Epithelial cell of proximal tubule (primary cell): ENCODE measurements at places on chromosomes 2 and 18. TPM values are rescaled to one million over a fixed set of nuclear protein-coding genes. Genes with fewer than 3 reads are reported as not detected.

GRCh38 chr2:54077088-54077900 lies 38.1 kb upstream of the ACYP2 start:
- DNase-seq = no peak

DNA sequence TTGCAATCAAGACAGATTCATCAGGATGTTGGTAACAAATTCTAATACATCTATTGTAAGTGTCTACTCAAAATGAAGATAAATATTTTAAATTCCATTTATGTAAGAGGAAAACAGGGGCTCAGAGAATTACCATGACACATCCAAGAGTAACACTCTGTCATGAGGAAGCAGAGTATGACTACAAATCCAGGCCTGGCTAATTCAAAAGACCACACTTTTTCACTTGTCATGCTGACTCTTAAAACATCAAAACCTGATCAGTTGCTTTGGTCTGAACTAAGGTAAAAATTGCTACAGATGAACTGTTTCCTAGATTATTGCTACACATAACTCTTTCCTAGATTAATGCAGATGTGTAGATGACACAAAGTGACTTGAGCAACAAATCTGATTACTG lies 880.6 kb downstream of the TSN start:
- no peak for DNase-seq

DNA sequence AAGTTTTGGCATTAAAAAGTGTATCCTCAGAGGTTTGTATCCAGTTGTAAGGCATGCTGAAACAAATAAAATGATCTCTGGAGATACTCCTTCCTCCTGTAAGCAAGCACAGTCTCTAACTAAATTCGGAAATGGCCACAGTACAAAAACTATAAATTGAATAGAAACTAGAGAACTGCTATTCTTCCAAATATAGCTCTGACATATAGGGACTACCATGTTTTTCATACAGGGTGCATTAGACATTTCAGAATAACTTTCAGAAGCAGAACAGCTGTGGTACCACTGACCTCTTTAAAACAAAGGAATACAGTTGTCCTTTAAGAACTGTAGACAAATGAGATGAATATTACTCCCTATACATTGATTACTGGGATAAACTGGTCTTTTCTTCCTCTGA lies 568.5 kb downstream of the ARHGAP15 start:
- DNase-seq = no peak

DNA sequence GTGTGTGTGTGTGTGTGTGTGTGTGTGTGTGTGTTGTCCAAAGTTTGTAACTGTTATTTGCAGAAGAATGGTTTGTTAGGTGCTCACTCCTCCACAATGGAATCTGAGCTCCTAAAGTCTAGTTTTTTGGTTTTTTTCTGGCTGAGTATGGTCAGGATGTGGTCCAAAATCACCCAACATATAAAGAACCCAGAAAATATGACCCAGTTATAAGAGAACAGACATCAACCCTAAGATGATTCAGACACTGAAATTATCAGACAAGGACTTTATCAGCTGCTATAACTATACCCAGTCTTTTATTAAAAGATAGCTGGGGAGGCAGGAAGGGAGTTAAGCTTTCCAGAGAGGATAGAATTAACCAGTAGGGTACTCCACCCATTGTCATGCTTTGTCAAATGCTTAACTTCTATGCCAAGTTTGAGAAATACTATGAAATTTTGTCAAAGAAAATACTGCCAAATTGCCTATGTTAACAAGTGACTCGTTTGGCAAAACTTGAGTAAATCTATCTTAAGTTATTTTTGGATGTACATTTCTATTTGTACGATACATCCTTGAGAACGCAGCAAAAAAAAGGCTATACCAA lies 57.5 kb downstream of the TANK start:
- no peak for DNase-seq

DHRS9 gene
- 0.14 and 0.35 TPM in 2 replicates for total RNA-seq

TDRD15 gene
- total RNA-seq = not detected in 2 replicates
